ENCODE measurements at places on chromosomes 1 and 21. TPM values are rescaled to one million over a fixed set of nuclear protein-coding genes. Genes with fewer than 3 reads are reported as not detected.
A peak's percentile ranks its signal among the peaks of the same experiment; 100 is the strongest.

DNA sequence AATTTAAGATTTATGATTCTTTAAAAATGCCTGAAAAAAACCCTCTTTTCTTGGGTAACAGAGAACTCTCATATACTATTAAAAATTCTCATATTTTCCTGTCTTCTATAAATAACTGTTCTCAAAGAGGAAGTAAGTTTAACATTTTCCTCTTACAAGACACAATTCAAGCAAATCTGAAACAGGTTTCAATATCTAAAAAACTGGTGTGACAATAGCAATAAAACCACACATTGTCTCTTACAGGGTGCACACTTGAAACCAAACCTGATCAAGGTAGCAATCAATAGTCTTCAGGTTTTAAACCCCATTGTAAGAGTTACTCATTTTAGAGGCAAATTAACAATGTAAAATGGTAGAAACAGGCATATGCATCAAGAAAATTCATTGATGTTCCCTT, 28.0 kb downstream of the FUBP1 start:
- DNase-seq = no peak

- no peak for DNase-seq
Observed at GRCh38 chr1:231272880-231273279, 31.9 kb downstream of the GNPAT start.

DNA sequence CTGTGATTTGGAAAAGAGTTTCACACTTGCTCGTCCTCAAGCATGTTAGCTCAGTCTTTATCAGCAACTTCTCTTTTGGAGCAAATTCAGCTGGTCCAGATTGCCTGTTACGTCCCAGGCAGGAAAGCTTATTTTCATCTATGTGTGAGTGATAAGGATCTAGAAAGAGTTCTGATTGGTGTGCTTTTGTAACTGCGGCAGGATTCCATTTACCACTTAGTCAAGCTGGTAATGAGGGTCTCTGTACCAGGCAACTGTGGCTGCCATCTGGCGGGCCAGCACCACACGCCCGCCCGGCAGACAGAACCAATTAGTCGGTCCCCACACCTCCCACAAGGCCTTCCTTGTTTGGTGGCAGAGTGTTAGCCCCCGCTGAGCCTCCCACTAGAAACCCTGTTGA, 21.0 kb downstream of the C1orf87 start:
- DNase-seq = no peak

DNA sequence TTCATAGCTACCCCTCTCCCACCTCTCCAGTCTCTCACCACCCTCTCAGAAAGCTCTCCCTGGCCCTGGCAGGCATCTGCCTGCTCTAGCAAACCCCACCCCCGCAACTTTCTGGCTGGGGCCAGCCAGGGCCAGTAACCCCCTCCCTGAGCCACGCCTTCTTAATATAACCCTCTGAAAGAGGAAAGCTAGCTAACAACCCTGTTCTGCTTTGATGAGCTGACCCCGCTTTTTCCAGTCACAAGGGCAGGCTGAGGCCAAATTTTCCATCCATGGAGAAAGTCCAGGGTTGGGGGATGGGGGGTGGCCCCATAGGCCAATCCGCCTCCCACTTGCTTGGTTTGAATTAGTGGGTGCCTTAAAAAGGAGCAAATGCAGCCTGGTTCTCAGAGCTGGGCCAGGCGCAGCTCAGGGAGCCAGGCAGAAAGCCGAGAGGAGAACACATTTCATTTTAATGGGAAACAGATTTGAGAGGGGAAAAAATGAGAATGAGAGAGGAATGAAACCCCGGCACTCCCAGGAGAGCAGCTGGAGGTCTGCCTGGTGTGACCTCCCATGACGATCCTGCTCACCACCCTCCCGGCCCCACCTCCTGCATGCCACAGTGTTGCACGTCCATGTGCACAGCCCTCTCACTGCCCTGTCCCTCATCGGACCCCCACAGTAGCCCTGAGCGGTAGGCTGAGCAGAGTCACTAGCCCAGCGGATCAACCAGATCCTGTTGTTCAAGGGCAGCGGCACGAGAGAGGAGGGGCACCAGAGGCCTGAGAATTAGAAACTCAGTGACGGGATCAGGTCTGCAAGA, 62.3 kb downstream of the OPTC start:
- peak; percentile 96 for DNase-seq

DNA sequence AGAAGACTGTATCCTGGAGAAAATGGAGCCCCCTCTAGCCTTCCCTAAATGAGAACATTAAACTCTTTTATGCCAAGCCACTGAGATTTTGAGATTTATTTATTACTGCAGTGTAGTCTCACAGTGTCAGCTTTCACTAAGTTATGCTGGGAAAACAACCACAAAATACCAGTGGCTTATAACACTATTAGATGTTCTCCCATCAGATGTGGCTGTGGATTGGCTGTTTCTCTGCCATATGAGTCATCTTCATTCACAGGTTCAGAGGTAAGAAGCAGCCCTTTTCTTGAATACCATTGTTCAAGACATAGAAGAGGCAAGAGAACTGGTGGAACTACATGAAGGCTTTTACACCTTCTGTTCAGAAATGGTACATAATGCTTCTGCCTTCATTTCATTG, 32.1 kb upstream of the ST6GALNAC5 start:
- DNase-seq = no peak

Gene THRAP3
- 66.1 TPM for total RNA-seq

GRCh38 chr1:201678264-201679101, 139.6 kb downstream of the NAV1 start:
- no peak for DNase-seq

Gene ATP1A4
- not detected for total RNA-seq

DNA sequence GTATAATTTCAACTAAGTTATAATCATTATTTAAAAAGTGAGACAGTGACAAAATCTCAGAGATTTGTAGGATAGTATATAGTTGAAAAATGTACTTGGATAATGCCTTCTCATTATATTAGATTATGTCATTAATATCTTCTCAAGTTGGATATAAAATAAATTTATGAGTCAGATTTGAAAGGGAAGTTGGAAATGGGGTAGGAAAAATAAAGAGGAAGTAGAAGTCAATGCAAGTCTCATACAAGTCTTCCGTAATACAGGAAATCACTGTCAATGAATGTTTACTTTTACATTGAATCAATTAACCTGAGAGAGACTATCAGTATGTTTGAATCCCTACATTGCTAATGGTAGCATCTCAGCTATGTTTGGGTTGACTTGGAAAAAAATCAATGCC, 16.2 kb upstream of the RNPC3 start:
- no peak for DNase-seq

All from SJSA1 (cell line).